Activated T-cell treated with anti-CD3 and anti-CD28 coated beads, Interleukin-2, amount 50 U/mL, for 1 hour (primary cell): ENCODE measurements at places on chromosomes 12 and 14.

DNA sequence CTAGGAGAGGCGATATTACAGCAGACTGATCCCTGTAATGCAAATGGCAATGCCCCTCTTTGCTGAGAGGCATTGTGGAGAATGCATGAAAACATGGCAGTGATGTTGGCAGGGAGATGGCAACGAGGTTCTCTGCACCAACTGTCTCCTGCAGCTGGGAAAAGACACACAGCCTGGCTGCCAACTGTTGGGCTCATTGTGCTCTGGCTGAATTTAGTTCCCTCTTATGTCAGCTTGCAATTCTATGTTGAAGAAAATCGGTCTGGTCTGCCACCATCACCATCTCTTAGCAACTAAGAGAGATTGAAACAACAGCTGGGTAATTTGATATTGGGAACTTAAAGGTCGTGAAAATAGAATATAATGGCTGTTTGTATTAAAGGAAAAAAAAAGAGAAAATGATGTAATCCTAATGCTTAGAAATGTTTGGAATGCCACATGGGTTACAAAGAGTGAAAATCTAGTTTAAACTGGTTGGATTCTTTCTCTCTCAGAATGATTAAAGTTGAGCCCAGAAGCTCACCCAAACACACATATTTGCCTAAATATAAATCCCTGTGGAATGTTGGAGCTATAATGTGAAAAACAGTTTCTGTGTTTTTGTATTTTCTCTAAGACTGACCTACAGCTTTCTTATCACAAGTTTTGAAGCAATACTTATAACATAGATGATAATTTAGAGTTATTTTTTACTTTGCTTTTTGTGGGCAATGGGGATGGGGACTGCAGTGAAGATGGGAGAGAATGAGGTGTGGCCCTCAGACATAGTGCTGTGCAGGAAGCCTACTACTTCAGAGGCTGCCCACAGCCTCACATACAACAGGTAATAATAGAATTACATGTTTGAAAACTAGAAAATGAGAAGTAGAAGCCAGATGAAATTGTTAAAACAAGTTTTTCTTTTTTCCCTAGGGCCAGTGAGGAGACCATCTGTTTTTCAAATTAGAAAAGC is 143.7 kb downstream of the AKAP6 start:
- no peak for DNase-seq

DNA sequence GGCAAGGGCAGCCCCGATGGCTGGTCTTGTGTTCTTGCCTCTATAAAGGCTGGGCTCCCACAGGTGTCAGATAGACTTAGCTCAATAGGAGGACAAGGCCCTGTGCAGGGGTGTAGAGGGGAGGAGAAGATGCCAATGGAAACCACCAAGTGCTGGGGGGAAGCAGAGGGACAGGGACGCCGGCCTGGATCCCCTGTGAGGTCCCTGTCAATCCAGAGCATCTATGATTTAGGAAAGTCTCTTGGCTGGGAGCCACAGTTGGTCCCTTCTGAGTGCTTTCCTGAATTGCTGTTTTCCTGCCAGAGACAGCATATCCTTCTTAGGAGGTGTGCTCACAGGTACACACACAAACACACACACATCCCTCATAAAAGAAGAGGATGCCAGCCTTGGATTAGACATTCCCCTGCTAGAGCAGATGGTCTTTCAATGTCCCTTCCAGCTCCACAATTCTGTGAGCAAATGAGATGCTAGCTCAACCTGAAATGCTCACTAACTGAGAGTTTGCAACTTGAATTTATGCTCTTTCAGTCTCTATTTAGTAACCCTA is 62.7 kb downstream of the TTC7B start:
- no peak for DNase-seq

DNA sequence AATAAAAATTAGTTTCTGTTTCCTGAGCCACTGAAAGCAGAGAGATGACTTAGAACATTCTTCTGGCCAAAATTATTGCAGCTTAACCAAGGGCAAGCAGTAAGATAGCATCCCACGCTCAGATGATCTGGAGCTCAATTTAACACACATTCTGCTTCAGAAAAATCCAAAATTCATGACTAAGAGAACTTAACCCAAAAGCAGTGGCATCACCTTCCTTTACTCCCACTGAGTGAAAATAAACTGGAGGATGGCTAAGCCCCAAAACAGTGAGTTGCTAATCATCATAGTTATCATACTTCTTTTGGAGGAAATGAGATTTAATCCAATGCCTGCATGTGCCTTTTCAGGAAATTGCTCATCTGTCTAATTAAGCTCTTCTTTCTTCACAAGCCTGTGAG is 195.4 kb downstream of the DUSP6 start:
- no peak for DNase-seq

GRCh38 chr14:98612434-98613200 is 659.4 kb downstream of the BCL11B start:
- no peak for DNase-seq

DNA sequence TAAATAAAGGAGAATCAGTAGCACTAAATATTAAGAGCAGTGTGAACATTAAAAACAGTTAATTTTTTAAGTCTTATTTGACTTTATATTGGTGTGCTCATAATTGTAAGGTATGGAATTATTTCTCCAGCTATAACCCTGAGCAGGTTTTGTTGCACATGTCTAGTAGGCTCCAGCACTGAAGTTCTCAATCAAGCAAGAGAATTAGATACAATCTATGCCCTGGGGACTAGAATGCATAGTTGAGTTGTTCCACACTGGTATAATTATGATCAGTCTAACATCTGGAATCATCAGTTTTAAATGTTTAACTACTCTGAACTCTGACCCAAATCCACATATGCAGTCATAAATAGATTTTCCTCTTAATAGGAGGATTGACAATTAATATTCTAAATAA is 257.8 kb upstream of the ARHGAP5 start:
- DNase-seq: no peak

- DNase-seq: no peak
These were observed 41.4 kb downstream of the BORCS5 start for GRCh38 chr12:12398026-12398859.

GRCh38 chr14:50835280-50835679 is 4.3 kb upstream of the NIN start:
- DNase-seq: no peak

DNA sequence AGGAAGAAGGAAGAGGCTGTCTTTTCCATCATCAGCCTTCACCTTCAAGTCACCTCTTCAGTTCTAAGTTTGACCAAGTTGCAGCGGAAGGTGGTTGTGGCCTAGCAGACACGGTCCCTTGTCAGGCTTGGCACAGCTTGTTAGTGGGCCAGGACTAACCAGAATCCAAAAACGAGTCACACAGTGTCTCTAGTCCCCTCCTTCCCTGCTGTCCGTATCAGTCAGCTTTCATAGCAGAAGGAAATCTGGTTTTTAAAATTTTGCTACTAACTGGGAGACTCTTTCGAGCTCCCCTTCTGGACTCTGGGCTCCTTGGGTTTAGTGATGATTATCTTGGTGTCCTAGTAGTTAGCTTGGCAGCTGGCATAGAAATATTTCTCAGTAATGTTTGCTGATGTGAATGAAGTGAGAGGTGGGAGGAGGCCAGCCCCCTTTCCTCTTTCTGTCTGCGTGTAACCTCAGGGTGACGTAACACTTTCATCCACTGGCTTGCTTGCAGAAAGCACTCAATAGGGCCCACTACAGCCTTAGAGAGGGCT is 3.8 kb downstream of the ETV6 start:
- no peak for DNase-seq

DNA sequence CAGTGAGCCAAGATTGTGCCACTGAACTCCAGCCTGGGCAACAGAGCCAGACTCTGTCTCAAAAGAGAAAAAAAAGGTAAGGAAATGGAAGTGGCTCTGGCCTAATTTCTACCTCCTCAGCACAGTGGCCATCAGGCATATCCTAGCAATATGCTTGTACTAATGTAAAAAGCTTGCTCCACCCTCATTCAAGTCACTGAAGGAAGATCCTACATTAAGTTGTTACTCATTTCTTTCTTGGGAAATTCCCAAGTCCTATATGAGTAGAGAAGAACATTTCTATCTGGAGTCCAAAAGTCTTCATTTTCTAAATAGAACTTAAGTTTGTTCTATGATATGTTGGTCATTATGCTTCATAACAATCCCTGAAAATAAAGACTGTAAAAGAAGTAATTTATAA is 67.3 kb upstream of the HOXC13 start:
- no peak for DNase-seq

GRCh38 chr14:67239582-67239981 is 1.7 kb upstream of the PALS1 start:
- no peak for DNase-seq

DNA sequence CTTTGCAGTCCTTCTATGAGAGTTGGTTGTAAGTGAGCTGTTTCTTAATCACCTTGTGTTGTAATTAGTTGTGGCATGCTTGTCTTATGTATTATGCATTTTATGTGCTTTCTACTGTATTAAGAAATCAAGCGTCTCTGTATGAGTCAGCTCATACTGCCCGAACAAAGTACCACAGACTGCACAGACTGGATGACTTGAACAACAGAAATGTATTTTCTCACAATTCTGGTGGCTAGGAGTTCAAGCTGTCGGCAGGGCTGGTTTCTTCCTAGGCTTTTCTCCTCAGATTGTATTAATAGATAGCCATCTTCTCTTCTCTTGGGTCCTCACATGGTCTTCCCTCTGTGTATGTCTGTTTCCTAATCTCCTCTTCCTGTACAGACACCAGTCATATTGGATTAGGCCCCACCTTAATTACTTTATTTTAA is 77.7 kb downstream of the FLRT2 start:
- no peak for DNase-seq

GRCh38 chr12:24200010-24200409 is 250.5 kb upstream of the SOX5 start:
- DNase-seq: no peak

GRCh38 chr14:79413734-79414428 is 797.4 kb downstream of the DIO2 start:
- DNase-seq: no peak

GRCh38 chr12:102510463-102510862 is 30.1 kb upstream of the IGF1 start:
- DNase-seq: no peak

- DNase-seq: no peak
These were observed 6.0 kb downstream of the CCDC92 start for GRCh38 chr12:123966596-123966995.

- DNase-seq: no peak
These were observed 74.0 kb upstream of the CDKN3 start for GRCh38 chr14:54322701-54323337.

GRCh38 chr14:102729268-102729667 is 48.0 kb upstream of the TRAF3 start:
- DNase-seq: no peak

GRCh38 chr12:43550831-43551271 is 1.2 kb downstream of the ADAMTS20 start:
- DNase-seq: no peak

DNA sequence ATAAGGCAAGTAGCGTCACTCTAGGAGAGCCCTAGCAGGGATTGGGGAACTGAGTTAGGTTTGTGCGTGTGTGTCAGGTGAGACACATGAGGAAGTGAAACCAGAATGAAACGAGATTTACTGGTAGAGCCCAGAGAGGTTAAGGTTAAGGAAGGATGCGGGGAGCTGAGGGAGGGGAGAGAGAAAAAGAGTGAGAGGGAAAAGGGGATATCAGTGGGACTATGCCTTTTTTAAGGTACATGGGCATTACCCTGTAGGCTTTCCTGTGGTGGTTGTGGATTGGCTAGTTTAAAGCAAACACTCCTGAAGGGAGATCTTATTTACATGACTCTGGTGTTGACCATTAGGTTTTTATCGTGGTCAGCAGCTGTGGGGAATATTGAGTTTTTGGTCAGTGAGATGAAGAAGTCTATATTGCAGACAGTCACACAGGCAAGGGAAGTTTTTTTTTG is 13.9 kb downstream of the ZDHHC17 start:
- no peak for DNase-seq

- no peak for DNase-seq
These were observed 7.0 kb upstream of the NUAK1 start for GRCh38 chr12:106145539-106146447.
